Esophagus squamous epithelium (tissue), 5 donors: ENCODE measurements at places on chromosomes 7 and 10. TPM values are rescaled to one million over a fixed set of nuclear protein-coding genes. Genes with fewer than 3 reads are reported as not detected.

DNA sequence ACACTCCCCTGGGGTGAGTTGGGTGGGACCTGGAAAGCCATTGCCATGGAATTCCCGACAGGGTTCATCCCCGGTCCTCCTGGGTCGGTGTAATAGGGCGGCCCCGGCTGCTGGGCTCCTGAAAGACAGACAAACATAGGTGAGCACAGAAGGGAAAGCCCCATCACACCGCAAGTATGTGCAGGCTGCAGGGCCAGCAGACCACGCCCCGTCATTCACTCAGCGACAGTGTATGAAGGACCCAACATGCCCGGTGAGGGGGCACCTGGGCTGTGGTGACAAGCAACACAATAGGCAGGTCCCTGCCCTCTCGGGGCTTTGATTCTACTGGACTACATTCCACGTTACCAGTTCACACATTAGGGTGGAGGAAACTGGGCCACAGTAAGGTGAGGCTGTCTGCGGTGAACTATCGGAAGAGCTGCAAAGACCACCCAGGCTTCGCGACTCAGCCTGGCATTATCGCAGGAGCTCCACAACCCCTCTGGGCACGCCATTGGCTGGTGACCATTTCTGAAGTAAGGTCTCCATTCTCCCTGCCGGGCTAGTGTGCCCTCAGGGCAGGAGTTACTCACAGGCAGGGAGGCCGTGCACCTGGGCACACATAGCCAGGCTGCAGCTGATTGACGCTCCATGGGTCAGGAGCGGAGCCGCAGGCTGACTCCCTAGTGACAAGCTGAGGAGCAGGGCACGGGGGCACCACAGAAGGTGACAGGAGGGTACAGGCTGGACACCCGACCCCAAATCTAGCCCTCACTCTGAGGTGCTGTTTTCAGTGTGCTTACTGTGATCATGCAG, 99.2 kb downstream of the VOPP1 start:
- DNase-seq = no peak

GPC2 gene
- total RNA-seq = not detected

- peak; percentile 91 for DNase-seq
Observed at GRCh38 chr10:101830322-101831168, 12.3 kb upstream of the OGA start.

- DNase-seq = no peak
Observed at GRCh38 chr10:52644373-52645186, 128.0 kb downstream of the MBL2 start.

DNA sequence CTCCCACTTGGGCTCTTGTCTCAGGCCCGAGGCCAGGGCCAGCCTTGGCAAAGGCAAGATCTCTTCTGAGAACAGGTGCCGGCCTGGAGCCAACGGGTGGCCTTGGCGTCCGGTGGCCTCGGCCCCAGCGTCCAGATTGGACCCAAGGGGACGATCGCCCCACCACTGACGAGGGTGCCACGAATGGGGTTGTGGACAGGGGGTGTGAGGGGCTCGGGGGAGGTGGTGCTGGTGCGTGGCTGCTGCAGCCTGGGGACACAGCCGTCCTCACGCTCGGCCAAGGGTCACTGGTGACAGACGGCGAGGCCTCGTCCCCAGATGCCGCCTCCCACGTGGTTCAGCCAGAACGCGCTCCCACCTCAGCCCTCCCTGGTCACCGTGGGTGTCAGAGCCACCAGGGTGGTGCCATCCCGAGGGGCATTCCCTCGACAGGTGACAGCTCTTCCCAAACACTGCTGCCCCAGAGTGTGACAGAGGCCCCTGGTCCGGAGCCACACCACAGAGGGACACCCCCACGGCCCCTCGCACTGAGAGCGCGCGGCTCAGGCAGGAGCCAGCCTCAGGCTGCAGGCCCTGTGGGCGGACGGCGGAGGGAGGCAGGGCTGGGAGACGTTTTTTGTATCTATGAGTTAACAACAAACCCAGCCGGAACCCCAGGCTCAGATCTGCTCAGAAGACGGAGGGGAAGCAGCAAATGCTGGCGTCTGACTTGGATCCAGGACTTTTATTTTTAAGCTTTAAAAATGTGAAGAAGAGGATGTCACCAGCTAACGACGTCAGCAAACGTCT, 18.5 kb upstream of the CFAP46 start:
- no peak for DNase-seq

PPP1R17 gene
- total RNA-seq = not detected

SPDYE1 gene
- not detected for total RNA-seq

ASZ1 gene
- total RNA-seq = not detected

- DNase-seq = no peak
Observed at GRCh38 chr7:18123508-18124239, 96.0 kb upstream of the PRPS1L1 start.

DNA sequence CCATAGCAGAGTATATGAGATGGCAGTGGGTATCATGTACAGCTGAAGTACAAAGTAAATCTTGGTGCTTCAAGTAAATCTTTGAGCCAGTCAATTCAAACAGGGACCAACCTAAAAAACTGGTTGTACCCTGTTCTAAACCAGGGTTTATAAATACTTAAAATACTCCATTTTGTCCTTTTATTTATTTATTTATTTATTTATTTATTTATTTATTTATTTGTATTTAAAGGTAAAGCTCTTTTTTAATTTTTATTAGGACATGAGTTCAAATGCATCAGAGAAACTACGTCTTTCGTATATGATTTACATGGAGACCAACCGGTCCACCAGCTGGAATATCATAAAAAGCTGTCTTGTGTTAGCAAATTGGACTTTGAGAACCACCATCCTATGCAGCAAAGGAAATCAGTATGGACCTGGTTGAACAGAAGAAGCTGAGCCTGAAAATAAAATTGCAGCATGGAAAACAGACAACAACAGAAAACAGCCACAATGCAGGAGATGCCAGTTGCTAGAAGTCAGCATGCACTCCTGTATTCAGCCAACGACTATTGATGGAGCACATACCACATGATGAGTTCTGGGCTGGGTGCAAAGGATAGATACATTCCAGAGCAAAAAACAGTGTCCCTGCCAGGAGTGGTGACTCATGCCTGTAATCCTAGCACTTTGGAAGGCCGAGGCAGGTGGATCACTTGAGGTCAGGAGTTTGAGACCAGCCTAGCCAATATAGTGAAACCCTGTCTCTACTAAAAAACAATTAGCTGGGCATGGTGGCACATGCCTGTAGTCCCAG, 60.0 kb downstream of the PLXNA4 start:
- DNase-seq = no peak

ADAM8 gene
- total RNA-seq = 3.5 TPM

GBX1 gene
- not detected for total RNA-seq

- no peak for DNase-seq
Observed at GRCh38 chr7:112789817-112790585, at the start of gene TMEM168. TSS of gene TMEM168 (minus strand) at chr7:112790393. CDS start at chr7:112784825, 5,568 bp downstream.

DNA sequence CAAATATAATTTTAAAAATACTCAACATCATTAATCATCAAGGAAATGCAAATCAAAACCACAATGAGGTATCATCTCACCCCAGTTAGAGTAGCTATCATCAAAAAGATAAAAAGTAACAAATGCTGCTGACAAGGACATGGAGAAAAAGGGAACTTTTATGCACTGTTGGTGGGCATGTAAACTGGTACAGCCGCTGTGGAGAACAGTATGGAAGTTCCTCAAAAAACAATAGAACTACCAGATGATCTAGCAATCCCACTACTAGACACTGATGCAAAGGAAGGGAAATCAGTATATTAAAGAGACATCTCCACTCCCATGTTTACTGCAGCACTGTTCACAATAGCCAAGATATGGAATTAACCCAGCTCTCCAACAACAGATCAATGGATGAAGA, 384.5 kb downstream of the PLXDC2 start:
- DNase-seq = no peak

- DNase-seq = no peak
Observed at GRCh38 chr7:99835189-99835588, 7.4 kb downstream of the CYP3A43 start.

DNA sequence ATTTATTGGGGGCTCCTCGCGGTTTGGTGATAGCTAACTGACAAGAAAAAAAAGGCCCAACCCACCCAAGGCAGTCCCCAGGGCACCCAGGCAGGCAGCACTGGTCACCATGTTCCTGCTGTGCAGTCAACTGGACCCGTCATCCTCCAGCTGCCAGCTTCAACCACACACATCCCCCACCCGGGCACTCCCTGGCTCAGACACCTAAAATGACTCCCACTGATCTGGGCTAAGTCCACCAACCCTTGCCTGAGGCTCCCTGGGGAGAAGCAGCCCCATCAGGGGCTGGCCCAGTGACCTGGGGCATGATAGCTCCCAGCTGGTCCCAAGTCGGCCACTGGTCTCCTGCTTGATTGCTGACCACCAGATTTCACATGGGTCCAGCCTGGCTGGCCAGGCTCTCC, 161.8 kb downstream of the NRF1 start:
- no peak for DNase-seq

DNA sequence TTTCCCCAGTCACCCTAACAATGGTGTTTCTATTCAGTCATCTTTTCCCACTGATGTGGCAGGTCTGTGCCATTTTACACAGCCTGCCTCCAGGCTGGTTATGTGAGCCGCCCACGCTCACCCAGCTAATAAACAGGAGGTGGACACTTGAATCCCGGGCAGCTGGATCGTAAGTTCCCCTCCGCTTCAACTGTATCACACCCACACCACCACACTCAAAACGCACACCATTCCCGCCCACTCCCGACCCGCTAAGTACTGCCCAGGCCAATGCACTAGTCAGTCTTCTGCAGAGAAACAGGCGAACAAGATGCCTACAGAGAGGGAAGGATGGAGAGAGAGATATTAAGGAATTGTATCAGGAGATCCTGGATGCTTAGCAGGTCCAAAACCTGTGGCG, 38.9 kb upstream of the PFKP start:
- DNase-seq = no peak
